Stimulated activated CD4-positive, alpha-beta T cell treated with anti-CD3 and anti-CD28 coated beads, Interleukin-4, amount 100 ng/mL, for 24 hours (primary cell): ENCODE measurements at places on chromosomes 3 and 15.

GRCh38 chr15:62857411-62857853 lies 185.1 kb upstream of the TPM1 start:
- no peak for DNase-seq

DNA sequence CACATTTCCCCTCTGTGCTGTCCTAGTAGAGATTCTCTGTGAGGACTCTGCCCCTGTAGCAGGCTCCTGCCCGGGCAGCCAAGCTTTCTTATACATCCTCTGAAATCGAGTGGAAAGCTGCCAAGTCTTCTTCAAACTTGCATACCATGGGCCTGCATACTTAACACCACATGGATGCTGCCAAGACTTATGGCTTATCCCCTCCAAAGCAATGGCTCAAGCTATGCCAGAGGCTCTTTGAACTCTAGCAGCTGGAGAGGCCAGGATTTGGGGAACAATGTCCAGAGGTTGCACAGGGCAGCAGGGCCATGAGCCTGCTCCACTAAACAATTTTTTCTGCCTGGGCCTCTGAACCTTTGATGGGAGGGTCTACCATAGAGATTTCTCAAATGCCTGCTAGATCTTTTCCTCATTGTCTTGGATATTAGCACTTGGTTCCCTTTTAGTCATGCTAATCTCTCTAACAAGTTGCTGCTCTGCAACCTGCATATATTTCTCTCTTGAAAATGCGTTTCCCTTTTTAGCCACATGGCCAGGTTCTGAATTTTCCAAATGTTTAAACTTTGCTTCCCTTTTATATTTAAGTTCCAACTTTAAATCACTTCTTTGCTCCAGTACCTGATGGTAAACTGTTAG lies 6.1 kb upstream of the PLSCR4 start:
- DNase-seq: no peak

DNA sequence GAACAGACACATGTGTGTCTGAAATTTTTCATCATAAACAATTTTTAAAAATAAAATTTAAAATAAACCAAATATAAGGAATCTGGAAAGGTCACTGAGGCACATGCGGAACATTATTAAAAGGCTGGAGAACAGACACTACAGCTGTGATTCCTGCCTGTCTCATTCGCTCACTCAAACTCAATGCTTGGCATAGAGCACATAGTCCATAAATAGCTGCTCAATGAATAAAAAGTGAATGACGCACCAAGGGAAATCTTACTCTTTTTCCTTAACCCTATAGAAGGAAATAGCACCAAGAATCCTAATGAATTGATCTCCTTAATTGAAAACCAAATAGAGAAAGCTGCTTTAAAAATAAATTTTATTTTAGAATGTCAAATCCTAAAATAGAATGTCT lies 98.4 kb downstream of the FSIP1 start:
- DNase-seq: no peak

GRCh38 chr3:108471426-108471825 lies 39.0 kb downstream of the MYH15 start:
- no peak for DNase-seq

DNA sequence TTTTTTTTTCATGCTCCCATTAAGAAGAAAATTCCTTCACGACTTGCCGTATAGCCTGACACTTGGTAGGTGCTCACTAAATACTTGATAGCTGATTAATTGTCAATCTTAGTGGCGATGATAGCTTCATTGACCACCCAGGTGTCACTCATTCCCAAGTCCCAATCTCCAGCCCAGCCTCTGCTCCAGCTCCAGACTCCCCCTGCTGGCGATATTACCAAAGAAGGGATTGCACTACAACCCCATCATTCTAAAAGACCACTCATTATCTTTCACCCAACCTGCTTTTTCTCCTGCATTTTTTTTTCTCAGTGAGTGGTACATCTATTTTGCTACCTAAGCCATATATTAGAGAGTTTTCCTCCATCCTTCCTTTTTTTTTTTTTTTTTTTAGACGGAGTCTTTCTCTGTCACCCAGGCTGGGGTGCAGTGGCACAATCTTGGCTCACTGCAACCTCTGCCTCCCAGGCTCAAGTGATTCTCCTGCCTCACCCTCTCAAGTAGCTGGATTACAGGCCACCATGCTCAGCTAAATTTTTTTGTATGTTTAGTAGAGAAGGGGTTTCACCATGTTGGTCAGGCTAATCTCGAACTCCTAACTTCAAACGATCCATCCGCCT lies 19.5 kb upstream of the COMMD2 start:
- peak; percentile 49 for DNase-seq

DNA sequence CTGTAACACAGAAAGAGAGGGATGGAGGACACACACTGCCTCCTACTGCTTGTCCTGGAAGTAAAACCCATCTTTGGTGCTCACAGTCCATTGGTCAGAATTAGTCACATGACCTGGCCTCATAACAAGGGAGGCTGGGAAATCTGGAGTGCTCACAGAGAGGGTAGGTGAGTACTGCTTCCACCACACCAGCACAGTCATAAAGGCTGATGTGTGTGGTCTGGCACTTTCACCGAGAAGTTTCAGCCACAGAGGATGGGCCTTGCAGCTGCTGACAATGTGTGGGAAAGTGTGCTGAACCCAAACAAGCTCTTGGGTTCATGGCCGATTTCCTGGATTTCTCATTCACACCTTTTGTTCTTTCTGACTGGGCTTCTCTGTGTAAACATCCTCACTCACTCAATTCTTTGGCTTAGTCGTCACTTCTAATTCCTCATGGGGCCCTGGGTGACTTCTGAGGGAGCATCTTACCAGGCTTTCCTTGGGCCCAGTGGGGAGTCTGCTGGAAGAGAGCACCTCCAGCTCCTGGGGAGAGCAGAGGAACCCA lies 100.7 kb downstream of the ASB7 start:
- no peak for DNase-seq

DNA sequence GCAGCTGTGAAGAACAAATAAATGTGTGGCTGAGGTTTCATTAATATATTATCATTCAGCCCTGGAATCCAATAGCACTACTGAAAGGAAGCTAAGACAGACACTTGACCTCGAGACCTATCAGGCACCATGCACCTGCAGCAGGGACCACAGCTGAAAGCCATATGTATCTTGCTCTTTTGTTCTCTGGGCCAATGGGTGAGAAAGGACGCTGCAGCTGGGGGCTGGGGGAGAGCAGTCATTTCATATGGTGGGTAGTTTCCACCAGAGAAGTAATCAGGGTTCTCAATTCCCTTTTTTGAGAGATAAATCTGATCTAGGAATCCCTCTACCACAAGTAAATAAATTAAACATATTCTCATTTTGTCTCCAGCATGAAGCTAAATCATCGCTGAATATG lies 225.6 kb upstream of the STRIT1 start:
- no peak for DNase-seq

DNA sequence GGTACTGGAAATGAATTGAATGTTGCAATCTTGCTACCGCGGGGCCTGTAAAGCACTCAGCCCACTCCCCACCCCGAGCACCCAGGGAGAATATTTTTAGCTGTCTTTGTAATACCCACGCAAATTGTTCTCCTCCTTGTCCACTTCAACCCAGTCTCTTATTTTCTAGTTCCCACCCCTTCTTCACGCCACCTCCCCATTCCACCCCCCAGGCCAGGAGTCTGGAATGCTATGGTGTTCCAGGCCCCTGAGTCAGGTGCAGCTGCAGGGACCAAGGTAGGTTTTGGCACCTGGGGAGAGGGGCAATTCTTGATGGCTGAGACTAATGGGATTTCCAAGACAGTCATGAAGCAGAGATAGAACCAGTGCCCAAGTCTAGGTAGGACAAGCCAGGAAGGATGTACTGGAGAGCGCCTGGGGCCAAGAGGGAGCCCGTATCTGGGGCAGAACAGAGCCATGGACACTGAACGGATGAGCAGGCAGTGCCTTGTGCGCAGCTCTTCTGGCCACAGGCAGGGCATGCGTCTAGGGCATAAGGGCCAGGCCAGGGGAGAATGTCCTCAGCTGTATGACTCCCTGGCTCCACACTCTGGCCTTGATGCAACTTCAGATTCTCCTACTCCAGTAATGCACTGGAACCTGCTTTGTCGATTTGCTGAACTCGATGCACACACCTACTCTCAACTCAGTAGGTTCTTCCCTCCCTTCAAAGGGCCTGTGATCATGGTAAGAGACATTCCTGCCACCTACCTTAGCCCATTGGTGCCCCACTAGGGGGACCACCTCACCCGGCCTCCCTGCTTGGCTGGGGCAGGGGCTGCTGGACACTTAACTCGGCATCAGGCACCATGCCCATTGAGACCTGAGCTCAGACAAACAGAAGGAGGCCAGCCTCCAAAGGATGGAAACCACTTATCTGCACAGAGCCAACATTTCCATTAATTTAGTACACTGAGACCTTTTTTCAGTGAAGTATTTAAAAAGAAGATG lies 34.6 kb upstream of the MAGEF1 start:
- DNase-seq: no peak

- DNase-seq: no peak
Observed at GRCh38 chr15:62482785-62483429, 317.8 kb upstream of the C2CD4B start.

DNA sequence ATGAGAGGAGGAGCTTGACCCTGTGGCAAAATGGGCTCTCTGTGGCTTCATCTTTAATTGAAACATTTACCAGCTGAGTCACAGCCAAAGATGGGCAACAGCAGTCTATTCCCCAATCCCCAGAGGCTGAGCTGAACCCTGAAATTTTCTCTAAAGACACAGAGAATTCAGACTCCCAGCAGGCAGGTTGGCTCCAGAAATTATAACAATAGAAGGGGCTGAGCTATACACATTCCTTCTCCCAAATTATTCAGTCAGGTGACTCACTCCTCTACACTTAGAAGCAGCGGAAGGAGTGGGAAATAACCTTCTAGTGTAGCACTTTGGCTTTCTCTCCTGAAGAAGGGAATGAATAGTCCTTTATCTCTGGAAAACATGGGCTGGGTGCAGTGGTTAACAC lies 264.3 kb upstream of the ARHGEF26 start:
- no peak for DNase-seq

- no peak for DNase-seq
Observed at GRCh38 chr15:38017721-38018120, 83.3 kb downstream of the TMCO5A start.

DNA sequence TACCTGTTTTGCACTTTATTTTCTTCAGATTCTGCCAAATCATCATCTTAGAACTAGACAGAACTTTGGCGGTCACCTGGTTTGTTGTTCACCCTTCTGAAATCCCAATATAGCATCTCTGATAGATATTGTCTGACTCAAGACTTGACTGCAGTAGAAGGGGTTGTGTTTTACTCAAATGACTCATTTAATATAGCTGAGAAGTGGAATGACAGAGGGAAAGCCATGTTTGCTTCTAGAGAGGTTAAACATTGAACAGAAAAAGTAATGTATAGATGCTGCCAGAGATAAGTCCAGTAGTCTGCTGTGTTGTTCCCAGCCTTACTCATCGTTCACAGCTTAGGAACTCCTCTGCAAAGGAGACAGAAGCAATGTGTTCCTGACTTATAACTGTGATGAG lies 402.0 kb downstream of the AGBL1 start:
- no peak for DNase-seq

- no peak for DNase-seq
Observed at GRCh38 chr15:71811752-71812735, 1.7 kb downstream of the NR2E3 start.
